ENCODE measurements at places on chromosomes 1 and 21. TPM values are rescaled to one million over a fixed set of nuclear protein-coding genes. Genes with fewer than 3 reads are reported as not detected.

Gene IQCC
- total RNA-seq, result 1.0 TPM

Gene HEYL
- total RNA-seq, result 0.09 TPM

Gene CFHR3
- not detected for total RNA-seq

Gene OR6K3
- total RNA-seq, result not detected

Gene THEM5
- total RNA-seq, result not detected

Gene PIGK
- total RNA-seq, result 45.5 TPM

Gene LIPI
- total RNA-seq, result not detected

Gene RXFP4
- not detected for total RNA-seq

Gene USH2A
- total RNA-seq, result under 0.01 TPM

Gene SLC30A7
- total RNA-seq, result 28.8 TPM

Gene PRAMEF13
- total RNA-seq, result not detected

Gene GUCA2B
- total RNA-seq, result not detected

Gene ATP1A4
- total RNA-seq, result not detected

Gene HIVEP3
- total RNA-seq, result 0.71 TPM

Gene S100A16
- total RNA-seq, result 106 TPM
